Left cardiac atrium (tissue), 4 donors: ENCODE measurements at places on chromosomes 3 and 15. TPM values are rescaled to one million over a fixed set of nuclear protein-coding genes. Genes with fewer than 3 reads are reported as not detected.

RAB27A gene
- total RNA-seq = 17.7 TPM

AQP9 gene
- 1.6 TPM for total RNA-seq

- DNase-seq = no peak
These were observed 580.8 kb upstream of the ALCAM start for GRCh38 chr3:104785947-104786346.

- no peak for DNase-seq
These were observed 1.2 kb downstream of the PRICKLE2 start for GRCh38 chr3:64223791-64224745.

GRCh38 chr3:1600700-1601418 lies 497.8 kb upstream of the CNTN4 start:
- DNase-seq = no peak

DNA sequence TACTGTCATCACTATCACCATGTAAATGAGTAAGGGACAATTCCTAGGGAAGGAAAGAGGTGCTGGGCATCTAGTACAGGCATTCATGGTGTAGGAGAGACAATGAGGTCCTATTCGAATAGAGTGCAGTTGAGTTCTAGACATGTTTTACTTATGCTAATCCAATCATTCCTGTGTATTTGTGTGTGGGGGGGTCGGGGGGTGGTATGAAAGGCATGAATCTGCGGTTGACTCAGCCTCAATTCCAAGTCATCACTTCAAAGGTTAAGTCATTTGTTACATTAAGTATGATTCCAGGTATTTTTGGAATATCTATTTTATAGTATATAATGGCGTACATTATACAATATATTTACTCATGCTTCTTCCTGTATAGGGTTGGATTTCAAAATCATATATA lies 163.1 kb upstream of the GALNT15 start:
- DNase-seq = no peak

DNA sequence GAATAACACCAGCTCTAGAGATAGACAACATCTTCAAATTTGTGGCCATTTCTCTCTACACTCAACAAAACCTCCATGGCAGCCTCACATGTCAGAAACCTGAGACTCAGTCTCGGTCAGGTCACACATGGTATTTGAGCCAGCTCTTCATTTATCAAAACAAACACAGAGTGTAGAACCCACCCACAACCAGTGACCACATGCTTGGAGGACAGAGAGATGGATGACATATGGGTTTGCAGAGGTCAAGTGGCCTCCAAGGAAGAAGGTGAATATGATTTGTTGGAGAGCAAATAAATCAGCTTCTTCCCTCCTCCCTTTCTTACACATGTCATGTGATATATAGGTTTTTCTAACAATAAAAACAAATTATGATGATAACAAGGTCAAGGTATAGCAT lies 278.1 kb upstream of the LRTM1 start:
- no peak for DNase-seq

DNA sequence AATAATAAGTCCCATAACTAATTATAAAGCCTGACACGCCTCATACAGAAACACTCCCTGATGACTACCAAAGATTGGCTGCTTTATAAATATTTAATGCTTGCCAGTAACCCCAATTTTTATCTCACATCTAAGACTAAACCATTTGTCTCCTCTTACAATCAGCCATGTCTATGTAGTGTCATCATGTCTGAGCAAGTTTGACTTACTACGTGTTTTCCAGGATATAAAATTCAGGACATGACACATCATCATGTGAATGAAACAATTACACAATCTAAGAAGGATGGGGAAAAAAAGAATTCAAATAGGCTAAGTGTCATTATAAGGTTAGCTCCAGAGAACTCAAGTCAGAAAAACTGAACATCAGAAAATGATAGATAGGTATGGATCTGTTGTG lies 208.7 kb downstream of the MECOM start:
- no peak for DNase-seq
